ENCODE measurements at places on chromosomes 1 and 21.

GRCh38 chr1:169115891-169116585 lies 9.5 kb downstream of the ATP1B1 start:
- DNase-seq: no peak

- DNase-seq: no peak
Observed at GRCh38 chr1:71087060-71087459, 6.2 kb upstream of the ZRANB2 start.

DNA sequence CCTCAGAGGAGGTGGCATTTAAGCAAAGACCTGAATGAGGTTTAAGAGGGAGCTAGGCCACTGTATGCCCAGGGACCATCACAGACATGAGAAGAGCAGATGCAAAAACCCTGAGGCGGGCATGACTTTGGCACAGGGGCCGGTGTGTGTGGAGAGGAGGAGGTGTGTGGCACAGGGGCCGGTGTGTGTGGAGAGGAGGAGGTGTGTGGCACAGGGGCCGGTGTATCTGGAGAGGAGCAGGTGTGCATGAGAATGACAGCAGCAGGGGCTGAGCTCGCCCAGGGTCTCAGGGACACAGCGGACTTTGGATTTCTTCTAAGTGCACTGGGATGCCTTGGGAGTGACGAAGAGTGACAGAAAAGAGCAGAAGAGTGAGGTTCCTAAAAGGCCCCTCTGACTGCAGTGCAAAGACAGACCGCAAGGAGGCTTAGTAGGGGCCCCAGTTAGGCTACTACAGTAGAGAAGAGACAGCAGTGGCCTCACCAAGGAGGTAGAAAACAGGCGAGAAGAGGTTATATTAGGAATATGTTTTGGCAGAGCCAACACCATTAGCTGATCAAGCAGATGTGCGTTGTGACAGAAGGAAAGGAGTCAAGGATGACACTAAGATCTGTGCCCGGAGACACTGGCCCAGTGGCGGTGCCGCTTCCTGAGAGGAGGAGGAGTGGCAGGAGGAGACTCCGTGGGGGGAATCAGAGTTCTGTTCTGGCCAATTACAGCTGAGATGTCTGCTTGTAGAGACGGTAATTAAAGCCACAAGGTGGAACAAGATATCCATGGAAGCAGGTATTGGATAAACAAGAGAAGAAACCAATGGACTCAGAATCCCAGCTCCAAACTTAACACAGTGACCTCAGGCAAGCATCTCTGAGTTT lies 18.4 kb downstream of the ZBTB17 start:
- no peak for DNase-seq

DNA sequence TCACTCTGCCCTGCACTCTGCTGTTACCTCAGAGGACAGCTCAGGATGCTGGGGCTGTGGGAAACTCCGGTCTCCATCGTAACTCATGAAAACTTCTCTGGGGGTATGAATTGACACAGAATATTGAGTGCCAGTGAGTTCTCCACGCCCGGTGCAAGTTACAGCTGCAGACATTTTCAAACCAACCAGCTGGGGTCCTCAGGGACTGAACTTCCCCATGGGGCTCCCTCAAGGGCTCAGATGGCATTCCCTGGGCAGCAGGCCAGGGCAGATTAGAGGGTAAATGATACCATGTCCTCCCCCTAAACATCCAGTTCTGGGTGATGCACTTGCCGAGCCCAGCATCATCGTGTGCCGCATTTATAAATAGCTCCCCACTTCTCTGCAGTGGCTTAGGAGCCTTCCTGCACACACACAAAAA lies 27.8 kb upstream of the CCSAP start:
- DNase-seq: no peak

- no peak for DNase-seq
Observed at GRCh38 chr1:167795810-167796740, 74.3 kb downstream of the MPZL1 start.

- no peak for DNase-seq
Observed at GRCh38 chr1:8520483-8520966, 202.6 kb downstream of the SLC45A1 start.

- no peak for DNase-seq
Observed at GRCh38 chr1:239247285-239247684, 139.1 kb upstream of the CHRM3 start.

- DNase-seq: no peak
Observed at GRCh38 chr1:36339215-36339614, 15.8 kb upstream of the EVA1B start.

- peak; percentile 26 for DNase-seq
Observed at GRCh38 chr21:42585881-42586280, 67.5 kb upstream of the PDE9A start.

DNA sequence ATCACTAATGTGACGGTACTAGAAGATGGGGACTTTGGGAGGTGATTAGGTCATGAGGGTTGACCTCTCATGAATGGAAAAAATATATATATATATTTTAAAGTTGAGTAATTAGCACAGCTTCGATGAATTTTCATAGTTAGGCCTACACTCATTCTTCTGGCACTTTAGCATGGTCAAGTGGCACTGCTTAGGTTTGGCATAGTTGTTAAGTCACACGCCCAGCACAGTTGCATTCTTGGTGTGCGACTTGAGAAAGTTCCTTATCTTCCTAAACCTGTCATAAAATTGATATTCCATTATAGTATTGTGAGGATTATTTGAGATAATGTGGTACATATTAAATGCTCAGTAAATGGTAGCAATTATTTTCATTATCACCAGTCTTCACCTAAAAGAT lies 47.7 kb downstream of the MAN1A2 start:
- no peak for DNase-seq

DNA sequence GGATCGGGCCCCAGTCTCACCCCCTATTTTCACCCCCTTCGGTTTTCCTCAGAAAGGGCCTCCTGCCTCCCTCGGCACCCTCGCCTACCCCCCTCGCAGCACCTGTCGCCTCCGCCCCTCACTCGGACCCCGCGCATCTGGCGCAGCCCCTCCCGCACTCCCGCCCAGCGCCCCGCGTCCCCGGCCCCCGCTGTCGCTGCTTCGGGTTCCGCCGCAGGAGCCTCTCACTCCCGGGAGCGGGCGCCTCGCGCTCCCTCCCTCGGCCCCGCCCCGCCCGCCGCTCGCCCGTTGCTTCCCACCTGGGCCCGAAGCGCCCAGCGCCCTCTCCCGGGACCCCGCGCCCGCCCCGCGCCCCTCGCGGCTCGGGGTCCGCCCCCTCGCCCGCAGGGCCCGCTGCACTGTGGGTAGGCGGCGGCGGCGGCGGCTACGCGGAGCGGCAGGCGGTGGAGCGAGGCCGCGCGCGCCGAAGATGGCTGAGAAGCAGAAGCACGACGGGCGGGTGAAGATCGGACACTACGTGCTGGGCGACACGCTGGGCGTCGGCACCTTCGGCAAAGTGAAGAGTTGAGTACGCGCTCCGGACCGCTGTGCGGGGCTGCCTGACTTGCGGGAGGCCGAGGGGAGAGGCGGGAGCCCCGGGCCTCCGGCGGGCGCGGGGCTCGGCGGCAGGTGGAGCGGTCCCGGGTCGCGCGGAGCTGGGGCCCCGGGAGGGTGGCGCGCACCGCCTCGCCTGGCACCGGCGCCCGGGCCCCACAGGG lies at the start of gene PRKAA2:
TSS of gene PRKAA2 (plus strand) at position 396 of the 758 bp plus-strand sequence. CDS start at position 470, 74 bp downstream.
- peak; percentile 85 for DNase-seq

DNA sequence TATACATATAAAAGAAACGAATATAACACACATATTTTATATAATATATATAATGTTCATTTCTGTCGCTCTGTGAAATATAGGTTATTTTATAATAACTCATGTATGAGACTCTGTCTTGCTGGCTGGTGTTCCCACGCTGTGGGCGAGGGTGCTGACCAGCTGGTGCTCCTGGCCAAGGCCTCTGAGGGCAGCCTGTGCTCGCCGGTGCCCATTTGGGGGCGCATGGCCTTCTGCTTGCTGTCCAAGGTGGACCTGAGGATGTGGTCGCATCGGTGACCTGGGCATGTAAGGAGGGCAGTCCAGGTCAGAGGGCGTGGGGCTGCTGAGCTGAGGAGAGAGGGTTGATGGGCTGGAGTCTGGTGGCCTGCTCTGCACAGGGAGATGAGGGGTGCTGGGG lies 1.1 kb upstream of the PCP4 start:
- no peak for DNase-seq

GRCh38 chr1:12697397-12697796 lies 18.5 kb upstream of the AADACL3 start:
- DNase-seq: no peak

DNA sequence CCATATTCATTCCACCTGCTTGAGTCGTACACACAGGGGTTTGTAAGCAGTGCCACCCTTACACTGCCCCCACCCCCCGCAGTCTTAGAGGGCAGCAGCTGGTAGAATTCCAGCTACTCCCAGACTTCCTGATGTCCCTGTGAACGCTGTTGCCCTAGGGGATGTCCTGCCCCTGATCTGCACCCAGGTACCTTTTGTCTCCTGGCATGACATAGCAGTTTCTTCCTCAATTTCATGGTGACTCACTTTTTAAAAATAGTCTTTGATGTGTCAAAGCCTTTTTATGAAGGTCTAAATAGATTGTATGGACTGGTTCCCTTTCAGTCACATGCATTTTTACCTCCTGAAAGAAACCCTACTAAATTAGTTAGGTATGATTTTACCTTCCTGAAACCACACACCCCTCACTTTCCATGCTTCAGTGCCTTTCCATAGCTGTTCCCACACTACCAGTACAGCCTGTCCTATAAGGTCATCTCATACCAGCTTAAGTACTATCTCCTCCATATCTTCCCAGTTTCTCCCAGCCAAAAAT lies 76.4 kb downstream of the ST3GAL3 start:
- DNase-seq: no peak

GRCh38 chr1:183101841-183102276 lies 78.6 kb downstream of the LAMC1 start:
- no peak for DNase-seq

GRCh38 chr1:239456788-239457187 lies 70.4 kb downstream of the CHRM3 start:
- no peak for DNase-seq

GRCh38 chr1:70666381-70667140 lies 255.5 kb downstream of the CTH start:
- no peak for DNase-seq

DNA sequence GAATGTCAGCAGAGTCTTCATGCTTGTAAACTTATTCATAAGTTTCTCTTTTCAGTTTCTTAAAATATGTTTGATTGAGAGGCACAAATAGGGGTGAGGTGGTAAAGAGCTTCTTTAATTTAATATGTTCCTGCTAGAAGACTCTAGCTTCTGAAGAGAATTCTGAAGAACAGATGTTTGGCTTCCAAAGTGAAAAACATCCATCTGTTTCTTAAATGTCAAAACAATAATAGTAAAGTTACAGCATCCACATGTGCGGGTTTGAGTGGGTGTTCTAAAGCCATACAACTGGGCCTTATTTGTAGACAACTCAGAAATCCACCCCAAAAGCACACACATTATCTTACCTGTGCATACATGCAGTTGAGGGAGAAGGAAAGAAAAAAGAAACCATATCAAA lies 144.0 kb upstream of the ADGRL4 start:
- DNase-seq: no peak

GRCh38 chr1:21337010-21337437 lies 46.8 kb upstream of the ECE1 start:
- DNase-seq: no peak

GRCh38 chr1:94095112-94095637 lies 25.8 kb downstream of the ABCA4 start:
- DNase-seq: no peak

GRCh38 chr1:163928069-163928468 lies 606.3 kb downstream of the NUF2 start:
- DNase-seq: no peak

DNA sequence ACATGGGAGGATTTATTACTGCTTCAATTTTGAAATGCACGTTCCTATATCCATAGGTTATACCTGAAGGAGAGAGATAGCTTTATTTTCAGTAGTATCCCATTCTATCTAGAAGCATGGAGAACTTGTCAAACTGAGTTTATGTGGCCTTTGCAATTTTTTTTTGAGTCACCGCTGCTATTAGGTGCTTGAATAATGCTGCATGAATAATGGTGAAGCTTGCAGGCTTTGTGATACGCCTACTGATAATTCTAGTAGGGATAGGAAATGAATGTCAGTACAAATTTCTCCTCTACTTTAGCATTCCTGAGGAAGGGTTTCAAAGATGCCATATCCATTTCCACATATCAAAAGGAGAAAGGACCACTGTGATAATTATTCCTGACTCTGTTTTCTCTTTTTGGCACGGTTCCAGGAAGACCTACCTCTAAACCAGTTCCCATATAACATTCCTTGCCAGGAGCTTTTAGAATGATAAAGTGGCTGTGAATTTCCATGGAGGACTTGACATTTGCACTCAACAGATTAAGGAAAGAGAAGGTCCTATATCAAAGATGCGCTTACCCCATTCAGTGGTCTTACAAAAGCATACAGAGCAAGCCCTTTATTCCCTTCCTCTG lies 83.5 kb downstream of the SPATA46 start:
- no peak for DNase-seq

GRCh38 chr1:101566883-101567538 lies 330.2 kb downstream of the S1PR1 start:
- DNase-seq: no peak

GRCh38 chr1:59522925-59523505 lies 226.1 kb downstream of the FGGY start:
- no peak for DNase-seq

GRCh38 chr1:29653034-29653810 lies 416.9 kb downstream of the PTPRU start:
- no peak for DNase-seq

GRCh38 chr1:194024659-194025058 lies 838.2 kb upstream of the B3GALT2 start:
- DNase-seq: peak; percentile 2

DNA sequence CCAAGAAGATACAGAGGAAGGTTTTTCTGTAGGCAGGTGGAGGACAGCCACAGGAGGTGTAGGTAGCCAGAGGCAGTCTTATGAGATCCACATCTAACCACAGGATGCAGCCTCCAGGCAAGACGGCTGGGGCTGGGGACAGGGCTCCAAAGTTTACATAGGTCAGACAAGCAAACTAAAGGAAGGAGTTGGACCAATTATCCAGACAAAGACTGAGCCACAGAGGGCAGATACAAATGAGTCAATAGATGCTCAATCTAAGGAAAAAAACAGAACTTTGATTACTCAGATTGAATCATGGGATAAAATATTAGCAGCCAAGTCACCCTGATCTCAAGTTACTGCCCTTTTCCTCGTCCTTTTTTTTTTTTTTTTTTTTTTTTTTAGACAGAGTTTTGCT lies 91.6 kb downstream of the RGS7 start:
- no peak for DNase-seq

All from NCI-H526 (cell line).